ENCODE measurements at places on chromosomes 6 and 20.

DNA sequence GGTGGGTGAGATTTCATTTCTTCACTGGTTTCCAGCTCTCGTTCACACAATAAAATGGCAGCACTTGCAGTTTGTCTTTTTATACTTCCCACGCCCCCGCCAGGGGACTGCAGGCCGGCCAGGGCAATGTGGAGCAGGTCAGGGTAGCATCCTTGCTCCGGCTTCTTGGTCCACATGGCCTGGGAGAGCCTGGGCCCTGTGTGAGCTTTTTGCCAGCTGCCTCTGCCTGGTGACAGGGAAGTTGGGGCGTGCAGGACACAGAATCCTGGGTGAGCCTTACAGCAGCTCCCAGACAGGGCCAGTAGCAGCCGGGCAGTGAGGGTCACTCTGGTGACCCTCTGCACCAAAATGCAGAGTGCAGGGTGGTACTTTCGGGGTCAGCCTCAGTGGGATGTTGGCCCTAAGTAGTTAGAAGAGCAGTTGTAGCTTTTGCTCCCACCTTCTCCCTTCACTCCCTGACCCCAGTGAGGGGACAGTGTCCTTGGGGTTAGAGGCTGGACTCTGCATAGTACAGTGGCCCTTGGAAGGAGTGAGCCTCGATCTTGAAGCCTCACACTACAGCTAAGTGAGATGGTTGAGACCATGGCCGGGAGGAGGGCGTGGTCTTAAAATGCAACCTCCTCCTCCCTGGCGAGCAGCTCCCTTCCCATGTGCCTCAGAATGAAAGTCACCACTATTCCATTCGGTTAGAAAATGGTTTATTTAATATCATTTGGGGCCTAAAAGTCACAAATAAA is 23.8 kb downstream of the PYGB start:
- no peak for DNase-seq

DNA sequence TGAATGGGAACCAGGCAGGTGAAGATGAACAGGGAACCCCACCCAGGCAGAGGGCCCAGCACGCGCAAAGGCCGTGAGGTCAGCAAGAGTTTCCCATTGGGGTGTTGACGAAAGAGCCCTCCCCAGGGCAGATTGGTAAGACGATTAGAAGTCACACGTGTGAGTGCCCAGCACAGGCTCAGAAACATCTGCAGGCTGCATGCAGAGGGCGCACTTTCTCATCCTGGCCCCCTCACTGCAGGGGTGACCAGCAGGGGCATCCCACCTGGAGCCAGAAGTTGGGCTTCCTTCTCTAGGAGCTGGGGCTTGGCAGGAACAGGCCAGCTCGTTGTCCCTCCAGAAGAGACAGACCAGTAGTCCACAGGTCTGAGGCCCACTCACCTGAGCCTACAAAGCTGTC is 38.4 kb downstream of the VSTM2L start:
- DNase-seq = no peak

GRCh38 chr20:48948612-48949011 is 27.1 kb downstream of the ARFGEF2 start:
- DNase-seq = no peak

DNA sequence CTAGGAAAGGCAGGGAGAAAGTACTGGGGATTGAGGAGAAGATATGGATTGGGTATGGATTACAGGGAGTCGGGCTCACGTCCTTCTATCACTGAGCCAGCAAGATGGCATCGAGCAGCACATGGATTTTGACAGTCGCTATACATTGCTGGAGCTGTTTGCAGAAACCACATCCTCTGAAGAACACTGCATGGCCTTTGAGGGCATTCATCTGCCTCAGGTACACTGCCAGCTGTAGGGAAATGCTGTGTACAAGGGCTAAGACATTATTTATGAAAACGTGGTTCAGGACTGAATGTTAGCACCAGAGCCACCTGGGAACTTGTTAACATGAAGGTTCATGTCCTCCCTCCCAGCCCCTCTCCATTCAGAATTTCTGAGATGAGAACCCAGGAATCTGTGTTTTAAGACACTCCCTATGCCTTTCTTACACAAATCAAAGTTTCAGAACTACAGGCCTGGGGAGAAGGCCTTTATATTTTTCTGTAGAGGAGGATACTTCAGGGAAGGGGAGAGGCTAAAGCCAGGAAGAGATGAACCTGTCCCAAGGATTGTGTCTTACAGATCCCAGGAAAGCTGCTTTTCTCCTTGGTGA is 3.5 kb downstream of the CUL9 start:
- no peak for DNase-seq

- no peak for DNase-seq
These were observed 977 bp downstream of the HMGN4 start for GRCh38 chr6:26539071-26539615.

- DNase-seq = no peak
These were observed 153.9 kb downstream of the CDK19 start for GRCh38 chr6:110661414-110661813.

Measured in MG63 (cell line).